GM12864 (cell line): ENCODE measurements at places on chromosomes 1 and 21.

- no peak for DNase-seq
These were observed 17.3 kb downstream of the CRYBG2 start for GRCh38 chr1:26336477-26337205.

- no peak for DNase-seq
These were observed 123.3 kb downstream of the ZC3H11B start for GRCh38 chr1:219489636-219490035.

DNA sequence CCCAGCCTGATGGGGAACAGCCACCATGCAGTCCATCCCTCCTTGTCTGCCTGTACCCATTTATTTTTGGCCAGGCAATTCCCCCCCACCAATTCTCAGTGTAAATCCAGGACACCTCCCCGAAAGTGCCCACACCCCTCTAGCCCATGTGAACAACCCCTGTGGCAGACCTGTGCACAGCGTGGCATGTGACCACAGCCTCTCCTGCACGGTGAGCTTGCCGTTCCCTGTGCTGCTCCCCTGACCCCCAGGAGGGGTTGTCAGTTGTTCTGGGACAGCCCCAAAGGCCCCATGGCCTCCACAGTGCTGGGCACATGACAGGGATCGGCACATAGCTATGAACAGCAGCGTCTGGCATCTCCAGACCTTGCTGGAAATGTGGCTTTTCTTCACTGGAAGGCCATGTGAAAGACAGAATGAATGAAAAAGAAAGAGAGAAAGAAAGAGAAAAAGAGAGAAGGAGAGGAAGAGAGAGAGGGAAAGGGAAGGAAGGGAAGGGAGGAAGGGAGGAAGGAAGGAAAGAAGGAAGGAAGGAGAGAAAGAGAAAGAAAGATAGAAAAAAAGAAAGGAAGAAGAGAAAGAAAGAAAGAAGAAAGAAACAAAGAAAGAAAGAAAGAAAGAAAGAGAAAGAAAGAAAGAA is 3.9 kb downstream of the CAPN9 start:
- DNase-seq, result no peak

- DNase-seq, result no peak
These were observed 66.5 kb downstream of the UBE2T start for GRCh38 chr1:202275061-202275770.

- DNase-seq, result no peak
These were observed 64.9 kb upstream of the ARTN start for GRCh38 chr1:43868741-43869067.

- DNase-seq, result no peak
These were observed 22.9 kb downstream of the BCAS2 start for GRCh38 chr1:114558544-114558943.

DNA sequence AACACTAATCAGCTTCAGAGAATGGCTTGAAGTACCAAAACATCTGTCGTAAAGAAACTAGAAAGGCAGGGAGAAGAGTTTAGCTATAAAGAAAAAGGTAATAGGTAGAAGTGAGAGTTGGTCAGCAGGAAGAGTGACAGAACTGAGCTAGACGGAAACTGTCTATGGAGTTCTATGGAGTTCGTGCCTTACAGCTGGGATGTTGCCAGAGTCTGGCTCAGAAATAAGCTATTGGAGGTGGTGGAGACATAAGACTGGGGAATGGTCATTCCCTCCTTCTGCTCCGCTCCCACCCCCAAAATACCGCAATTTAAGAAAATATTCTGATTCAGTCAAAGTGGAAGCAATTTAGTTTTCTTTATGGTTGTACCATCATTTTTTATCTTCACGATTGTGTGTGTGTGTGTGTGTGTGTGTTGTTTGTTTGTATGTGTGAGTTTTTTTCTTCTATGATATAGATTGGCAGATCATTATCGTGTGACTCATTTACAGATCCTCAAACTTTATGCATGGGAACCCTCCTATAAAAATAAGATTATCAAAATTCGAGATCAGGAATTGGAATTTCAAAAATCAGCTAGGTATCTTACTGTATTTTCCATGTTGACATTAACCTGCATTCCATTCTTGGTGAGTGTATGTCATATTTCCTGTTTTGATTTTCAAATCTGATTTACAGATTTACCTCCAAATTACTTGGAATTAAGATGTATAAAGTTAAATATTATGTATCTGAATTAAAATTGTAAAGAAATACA is 79.0 kb downstream of the HSPA13 start:
- no peak for DNase-seq

- DNase-seq, result no peak
These were observed 299.7 kb downstream of the HMCN1 start for GRCh38 chr1:186033847-186034271.

DNA sequence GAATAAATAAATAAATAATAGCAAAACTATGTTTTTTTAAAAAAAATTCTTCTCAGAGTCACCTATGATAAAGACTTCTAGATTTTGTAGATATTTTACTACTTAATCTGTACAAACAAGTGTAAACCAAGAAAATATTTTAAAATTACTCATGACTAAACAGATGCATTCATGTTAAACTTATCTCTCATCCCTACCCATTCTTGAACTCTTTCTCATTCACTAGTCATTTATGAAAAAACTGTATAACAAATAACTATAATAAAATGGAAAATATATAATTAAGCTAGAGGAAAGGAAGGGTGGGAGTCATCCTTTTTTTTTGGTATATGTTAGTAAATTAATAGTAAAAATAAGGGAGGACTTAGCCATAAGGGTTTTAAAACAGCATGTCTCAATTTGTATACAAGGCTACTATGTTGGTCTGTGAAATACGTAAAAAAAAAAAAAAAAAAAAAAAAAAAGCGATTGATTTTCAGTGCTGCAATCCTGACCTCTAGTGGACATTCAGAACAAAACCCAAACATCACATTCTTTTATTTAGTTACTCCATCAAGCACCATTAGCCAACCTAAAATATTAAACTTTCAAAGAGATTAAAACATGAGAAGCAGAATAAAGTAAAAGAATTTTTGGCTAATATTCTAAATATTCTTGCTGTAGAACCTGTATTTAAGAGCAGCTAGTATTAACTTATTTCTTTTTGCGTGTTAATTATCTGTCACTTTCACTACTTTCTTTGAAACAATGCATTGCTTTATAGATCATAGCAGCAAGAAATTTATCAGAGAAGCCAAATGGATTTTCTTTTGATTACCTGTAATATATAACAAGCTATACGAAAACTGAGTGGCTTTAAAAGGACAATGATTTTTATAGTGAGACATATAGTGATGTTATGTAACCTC is 255.8 kb upstream of the CACYBP start:
- DNase-seq, result peak; percentile 18

GRCh38 chr1:109667452-109668122 is at the start of gene GSTM2:
Gene GSTM2 (plus strand): TSS chr1:109668057. CDS start chr1:109668116, 59 bp downstream.
- DNase-seq, result no peak

DNA sequence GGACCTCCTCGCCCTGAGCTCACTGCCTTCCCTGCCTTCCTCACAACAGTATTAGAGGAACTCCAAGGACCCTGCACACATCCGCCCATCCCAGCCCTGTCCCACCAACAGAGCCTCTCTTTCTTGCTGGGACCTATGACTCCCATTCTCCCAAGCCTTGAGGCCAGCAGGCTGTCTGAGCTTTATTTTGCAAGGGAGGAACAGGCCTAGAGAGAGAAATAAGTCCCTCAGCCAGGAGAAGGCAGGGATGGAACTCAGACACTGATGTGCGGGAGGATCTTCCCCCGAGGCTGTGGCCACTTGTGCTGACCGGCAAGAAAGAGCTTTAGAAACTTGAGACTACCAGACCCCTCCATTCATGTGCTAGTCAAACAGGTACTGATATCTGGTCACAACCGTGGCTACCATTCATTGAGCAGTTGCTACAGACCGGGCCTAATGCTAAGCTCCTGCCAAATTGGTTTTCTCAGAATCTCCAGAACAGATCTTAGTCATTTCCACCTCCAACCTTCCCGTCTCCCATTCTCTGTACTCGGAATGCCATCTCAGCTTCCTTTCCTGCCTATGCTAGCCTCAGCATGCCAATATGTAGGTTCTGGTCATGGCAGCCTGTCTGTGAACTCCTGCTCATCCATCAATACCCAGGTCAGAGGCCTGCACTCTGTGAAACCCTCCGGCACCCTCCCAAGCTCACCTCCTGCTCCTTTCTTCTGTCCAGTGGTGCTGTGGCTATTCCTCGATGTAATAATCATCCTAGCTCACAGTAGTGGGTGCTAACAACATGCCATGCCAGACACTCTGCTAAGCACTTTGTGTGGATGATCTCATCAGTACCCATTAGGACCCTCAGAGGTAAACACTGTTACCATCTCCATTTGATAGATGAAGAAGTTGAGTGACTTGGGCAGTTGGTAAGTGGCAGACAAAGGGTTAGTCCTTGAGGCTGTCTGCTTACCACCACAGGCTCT is 3.8 kb downstream of the TMEM54 start:
- no peak for DNase-seq

GRCh38 chr1:213014642-213015041 is 1.0 kb downstream of the ANGEL2 start:
- no peak for DNase-seq

GRCh38 chr1:103516693-103517092 is 8.8 kb upstream of the RNPC3 start:
- no peak for DNase-seq

- no peak for DNase-seq
These were observed 7.4 kb downstream of the PNRC2 start for GRCh38 chr1:23966973-23967493.

- DNase-seq, result no peak
These were observed 750.9 kb upstream of the B3GALT2 start for GRCh38 chr1:193937308-193937707.

GRCh38 chr1:2471159-2471471 is 5.0 kb upstream of the PLCH2 start:
- DNase-seq, result no peak

- DNase-seq, result no peak
These were observed 800 bp downstream of the DR1 start for GRCh38 chr1:93346421-93346993.

GRCh38 chr1:25702101-25702775 is 85.6 kb downstream of the MAN1C1 start:
- DNase-seq, result no peak

DNA sequence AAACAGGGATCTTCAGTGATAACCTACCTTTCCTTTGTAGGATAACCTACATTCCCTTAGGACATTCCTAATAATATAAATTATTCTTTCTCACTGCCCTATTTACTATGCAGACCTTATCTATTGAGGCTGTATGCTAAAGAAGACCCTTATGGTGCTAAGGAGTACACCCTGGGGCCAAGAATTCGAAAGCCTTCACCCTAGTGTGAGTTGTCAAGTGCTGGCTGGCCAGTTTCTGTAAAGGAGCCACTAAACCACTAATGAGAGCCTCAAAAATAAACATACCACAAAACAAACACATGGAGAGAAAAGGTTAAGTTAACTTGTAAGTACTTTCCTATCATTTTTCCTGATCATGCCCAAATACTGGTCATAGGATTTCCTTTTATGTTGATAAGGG is 315.0 kb upstream of the CAMK1G start:
- no peak for DNase-seq

DNA sequence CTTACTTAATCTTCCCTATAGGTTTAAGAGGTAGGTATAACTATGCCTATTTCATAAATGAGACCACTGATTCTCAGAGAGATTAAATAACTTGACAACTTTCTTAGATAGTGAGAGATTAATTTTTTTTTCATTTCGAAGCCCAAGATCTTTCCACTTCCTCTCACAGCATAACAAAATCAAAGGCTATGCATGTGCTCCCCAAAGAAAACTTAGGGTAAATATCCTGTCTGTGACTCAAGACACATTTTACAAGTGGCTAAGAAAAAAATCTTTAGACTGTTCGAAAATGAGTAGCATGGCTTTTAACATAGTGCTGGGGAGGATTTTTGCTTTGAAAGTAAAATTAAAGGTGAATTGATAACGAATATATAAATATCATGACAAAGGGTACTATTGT is 8.2 kb upstream of the C1orf141 start:
- no peak for DNase-seq

- DNase-seq, result no peak
These were observed 19.3 kb upstream of the ACBD6 start for GRCh38 chr1:180521474-180522212.

GRCh38 chr1:183023146-183023600 is at the start of gene LAMC1:
Gene LAMC1 (plus strand): TSS chr1:183023420. CDS start chr1:183023717, 297 bp downstream.
- DNase-seq, result no peak

GRCh38 chr21:44923480-44924084 is 2.9 kb upstream of the ITGB2 start:
- no peak for DNase-seq

- DNase-seq, result no peak
These were observed 2.6 kb upstream of the TMCO4 start for GRCh38 chr1:19802269-19802668.

GRCh38 chr1:230425252-230426091 is 660 bp downstream of the PGBD5 start:
- DNase-seq, result no peak

DNA sequence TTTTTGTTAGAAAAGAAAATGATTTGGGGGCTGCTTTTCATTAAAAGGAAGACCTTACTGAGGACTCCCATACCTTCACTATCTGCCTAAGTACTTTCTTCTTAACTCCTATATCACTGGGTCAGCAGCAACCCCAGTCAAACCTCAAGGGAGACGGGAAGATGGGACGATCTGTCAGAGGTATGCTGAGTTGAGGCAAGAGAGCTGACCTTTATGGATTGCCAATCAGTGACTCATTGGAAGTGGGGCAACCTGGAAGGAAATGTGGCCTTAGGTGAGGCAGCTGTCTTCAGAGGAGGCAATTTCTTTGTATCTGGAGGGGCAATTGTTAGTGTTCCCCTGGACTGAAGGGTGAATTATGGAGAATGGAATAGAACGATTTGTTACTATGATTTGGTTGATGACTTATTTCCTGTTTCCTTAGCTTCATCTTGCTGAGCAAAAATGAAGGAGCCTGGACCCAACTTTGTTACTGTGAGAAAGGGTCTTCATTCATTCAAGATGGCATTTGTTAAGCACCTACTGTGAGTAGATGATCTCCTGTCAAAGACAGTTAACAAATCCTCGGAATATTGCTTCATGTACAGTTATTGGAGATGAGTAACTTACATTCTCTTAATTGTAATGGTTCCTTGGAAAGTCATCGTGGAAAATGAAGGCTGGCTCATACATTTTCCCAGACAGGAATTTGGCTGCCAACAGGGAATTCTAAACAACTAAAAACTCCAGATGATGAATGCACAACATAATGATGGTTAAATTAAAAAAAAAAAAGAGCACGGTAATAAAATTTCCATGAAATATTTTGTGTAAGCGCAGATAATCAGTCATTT is 134.7 kb upstream of the KCNJ15 start:
- DNase-seq, result no peak

DNA sequence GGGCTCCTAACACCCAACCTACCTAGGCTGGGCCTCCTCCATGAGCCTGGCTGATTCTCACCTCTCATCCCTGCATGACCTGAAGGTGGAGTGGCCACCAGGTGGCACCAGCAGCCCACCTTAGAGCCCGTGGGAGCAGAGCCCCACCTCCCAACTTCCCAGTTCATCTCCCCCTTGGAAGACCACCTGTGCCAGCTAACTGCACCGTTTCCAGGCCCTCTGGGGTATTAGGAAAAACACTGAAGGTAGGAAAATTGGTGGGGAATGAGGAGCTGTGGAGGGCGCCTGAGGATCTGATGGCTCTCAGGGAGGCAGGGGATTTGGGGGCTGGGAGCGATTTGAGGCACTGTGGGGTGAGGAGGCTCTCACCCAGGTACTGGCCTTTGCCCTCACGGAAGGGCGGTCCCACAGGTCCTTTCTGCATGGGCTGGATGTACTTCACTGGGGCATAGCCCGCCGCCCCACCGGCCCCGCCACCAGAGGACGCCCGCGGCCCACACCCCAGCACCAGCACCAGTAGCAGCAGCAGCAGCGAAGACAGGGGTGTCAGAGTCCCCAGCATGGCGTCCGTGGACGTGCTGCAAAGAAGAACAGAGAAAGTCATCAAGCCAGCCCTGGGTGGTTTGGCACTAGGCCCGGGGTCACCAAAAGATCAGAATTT is 11.1 kb downstream of the ADPRS start:
- DNase-seq, result peak; percentile 27
